ENCODE measurements at places on chromosomes 3 and 15.

DNA sequence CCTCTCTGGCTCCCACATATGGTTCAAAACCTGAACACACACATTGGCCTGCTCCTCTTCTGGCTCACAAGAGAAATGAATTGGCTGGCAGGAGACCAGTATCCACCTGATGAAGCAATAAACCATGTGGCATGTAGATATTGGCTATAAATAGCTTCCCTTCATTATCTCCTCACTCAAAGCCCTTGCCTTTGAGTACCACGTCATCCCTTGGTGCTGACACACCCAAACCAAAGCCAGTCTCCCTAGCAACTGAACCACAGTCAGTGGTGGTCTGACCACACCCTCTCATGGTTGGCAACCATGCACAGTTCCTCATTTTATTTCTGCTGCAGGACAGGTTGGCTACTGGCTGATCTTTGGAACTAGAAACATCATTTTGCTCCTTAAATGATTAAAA lies 98.8 kb downstream of the ZNF621 start:
- no peak for DNase-seq

DNA sequence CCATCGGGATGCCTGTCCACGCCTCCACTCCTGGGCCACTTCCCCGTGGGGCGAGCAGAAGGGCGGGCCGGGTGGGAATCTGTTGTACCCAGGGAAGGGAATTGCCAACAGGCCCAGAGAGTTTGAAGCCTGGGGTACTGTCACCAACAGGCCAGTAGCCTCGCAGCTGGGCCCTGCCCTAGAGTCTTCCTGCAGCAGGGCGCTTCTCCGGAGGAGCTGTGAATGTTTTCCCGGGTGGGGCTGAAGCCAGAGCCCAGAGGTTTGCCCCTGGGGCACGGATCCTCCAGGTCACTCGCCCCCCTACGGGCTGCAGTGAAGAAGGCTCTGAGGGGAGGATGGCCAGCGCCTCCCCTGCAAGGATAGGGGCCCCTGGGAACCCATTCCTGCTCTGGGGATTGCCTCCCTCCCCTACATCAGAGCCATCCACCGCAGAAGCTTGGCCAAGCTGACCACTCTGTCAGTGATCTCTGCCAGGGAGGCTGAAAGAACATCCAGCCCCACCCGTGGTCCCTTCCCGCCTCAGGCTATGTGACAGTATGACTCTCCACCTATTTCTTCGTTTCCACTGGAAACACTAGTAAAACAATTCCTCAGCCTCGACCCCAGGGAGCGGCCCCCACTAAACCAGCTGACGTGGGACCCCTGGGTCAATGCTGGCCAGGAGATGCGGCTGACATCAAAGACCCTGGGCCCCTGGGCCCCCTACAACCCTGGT lies 16.8 kb downstream of the CIDEC start:
- DNase-seq = no peak

DNA sequence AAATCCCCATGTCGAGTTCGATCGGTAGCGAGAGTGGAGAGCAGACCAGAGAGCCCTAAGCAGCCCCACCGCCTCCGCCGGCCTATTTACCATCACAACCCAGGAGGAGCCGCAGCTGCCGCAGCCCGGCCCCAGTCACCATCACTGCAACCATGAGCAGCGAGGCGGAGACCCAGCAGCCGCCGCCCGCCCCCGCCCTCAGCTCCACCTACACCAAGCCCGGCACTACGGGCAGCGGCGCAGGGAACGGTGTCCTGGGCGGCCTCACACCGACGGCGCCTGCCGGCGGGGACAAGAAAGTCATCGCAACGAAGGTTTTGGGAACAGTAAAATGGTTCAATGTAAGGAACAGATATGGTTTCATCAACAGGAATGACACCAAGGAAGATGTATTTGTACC lies 89.5 kb upstream of the TPM1 start:
- no peak for DNase-seq

DNA sequence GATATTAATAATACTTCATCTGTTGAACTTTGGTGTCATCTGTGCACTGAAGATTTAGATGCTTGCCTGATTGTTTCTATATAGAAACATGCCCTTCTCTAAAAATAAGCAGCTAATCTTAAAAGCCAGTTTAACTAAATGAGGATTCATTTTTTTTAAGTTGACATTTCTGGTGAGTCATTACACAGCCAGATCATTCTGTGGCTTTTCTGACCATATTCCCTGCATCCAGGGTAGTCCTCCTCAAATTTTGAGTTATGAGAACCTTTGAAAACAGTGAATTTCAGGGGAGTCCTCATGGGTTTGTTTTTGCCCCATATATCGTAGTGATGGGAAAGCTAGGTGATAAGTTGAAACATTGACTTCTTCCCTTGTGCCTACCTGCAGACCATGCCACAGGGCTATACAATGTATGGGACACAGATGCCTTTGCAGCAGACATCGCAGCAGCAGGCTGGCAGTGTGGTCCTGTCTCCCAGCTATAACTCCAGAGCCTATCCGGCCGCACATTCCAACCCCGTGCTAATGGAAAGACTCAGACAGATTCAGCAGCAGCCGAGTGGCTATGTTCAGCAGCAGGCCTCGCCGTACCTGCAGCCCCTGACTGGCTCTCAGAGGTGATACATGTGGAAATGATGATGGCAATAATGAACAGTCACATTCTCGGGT lies 26.5 kb upstream of the P2RY12 start:
- no peak for DNase-seq

GRCh38 chr3:27726240-27726639 lies 4.1 kb upstream of the EOMES start:
- no peak for DNase-seq

DNA sequence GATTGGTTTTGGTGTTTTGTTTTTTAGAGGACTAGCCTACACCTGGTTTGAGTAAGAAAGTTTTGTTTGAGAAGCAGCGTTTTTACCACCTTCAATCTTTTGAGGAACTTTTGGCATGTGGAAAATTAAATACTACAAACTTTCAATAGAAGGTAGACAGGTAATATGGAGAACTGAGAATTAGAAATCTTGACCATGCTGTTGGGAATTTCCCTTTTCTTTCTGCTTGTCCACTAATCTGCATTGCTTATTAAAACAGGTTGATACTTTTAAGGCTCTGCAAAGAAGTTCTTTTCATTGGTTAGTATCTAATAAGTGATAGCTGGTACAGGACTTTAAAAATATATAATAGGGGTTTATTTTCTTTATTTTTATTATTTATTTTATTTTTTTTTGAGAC lies 31.9 kb downstream of the UBE2E1 start:
- DNase-seq = no peak

GRCh38 chr3:31508452-31509146 lies 24.1 kb upstream of the STT3B start:
- DNase-seq = no peak

- no peak for DNase-seq
These were observed 337.8 kb upstream of the CBLB start for GRCh38 chr3:106206613-106207012.

GRCh38 chr3:12150112-12150511 lies 8.6 kb downstream of the TIMP4 start:
- no peak for DNase-seq

GRCh38 chr3:71636482-71636881 lies 53.0 kb upstream of the FOXP1 start:
- DNase-seq = no peak

- no peak for DNase-seq
These were observed 8.7 kb upstream of the ST3GAL6 start for GRCh38 chr3:98754483-98754882.

DNA sequence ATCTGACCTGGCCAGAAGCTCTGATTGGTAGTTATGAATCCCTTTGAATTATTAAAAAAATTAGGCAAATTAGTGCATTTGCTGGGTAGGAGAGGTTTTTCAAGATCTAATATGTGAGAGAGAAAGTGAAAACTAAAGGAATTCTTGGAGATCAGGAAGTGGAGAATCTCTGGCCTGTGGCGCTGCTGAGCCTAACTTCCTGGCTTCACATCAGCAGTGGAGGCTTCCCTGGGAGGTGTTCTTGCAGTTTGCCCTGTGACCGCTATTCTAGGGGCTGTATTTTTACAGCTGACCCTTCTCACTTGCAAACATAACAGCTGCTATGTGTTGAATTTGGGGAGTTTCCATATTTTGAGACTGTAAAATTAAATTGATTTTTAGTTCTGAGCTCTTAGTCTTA lies 166.4 kb downstream of the ATG7 start:
- DNase-seq = no peak

DNA sequence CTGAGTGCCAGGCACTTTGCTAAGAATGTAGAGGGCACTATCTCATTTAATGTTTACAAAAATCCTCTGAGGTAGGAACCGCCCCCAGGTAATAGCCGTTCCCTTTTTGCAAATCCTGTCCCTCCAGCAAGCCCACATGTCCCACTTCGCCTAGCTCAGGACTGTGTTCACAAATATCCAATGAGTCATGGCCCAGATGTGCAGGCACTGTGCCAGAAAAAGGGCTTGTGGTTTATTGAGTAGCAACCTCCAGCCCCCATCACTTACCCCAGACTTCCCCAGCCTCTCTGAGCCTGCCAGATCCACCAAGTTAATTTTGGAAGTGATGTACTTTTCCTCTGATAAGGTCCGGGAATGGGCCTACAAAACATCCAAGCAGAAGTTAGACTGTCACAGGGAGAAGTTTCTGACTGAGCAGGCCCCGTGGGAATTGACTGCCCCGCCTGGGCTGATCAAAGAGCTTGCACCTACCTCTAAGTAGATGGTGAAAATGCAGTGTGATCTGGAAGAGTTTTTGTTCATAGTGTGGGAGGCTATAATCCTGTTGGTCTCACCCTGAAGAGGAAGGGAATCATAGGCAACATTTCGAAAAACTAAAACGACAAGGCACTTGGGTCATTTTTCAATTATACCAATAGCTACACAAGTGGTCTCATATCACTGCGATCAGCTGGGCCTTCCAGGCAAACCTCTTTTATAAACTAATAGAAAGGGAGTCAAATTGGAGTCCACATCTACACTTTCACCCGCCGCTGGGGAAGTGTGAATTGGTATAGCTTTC lies 15.7 kb downstream of the KIF9 start:
- no peak for DNase-seq

- no peak for DNase-seq
These were observed 392.1 kb downstream of the NLGN1 start for GRCh38 chr3:173789530-173790162.

GRCh38 chr3:170759511-170760173 lies 110.4 kb downstream of the RPL22L1 start:
- DNase-seq = no peak

GRCh38 chr15:73712107-73712506 lies 27.9 kb downstream of the CD276 start:
- DNase-seq = no peak

GRCh38 chr3:184005941-184006507 lies 11.7 kb downstream of the ABCC5 start:
- DNase-seq = peak; percentile 98

DNA sequence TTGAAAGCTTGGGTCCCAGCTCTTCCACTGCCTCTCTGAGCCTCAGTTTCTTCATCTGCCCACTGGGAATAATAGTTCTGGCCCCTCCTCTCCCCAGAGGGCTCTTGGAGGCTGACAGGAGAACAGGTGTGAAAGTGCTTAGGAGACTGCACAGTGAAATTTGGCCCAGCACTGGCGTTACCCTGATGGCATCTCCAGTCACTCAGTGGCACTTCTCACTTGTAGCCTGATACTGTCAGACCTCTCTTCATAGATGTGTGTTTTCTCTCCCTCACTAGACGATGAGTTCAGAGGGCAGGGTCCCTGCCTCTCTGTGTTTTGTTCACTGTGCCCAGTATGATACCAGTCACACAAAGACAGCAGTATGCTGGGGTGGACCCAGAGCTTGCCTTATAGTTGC lies 22.2 kb upstream of the IGDCC3 start:
- DNase-seq = no peak
